ENCODE measurements at places on chromosomes 6 and 20.

GRCh38 chr6:105573138-105573537 lies 170.3 kb upstream of the PREP start:
- DNase-seq = no peak

- no peak for DNase-seq
Observed at GRCh38 chr6:85348643-85349042, 101.2 kb upstream of the NT5E start.

GRCh38 chr6:87139236-87139635 lies 16.1 kb upstream of the ZNF292 start:
- no peak for DNase-seq

- DNase-seq = no peak
Observed at GRCh38 chr20:25038591-25039015, 19.3 kb downstream of the ACSS1 start.

- DNase-seq = no peak
Observed at GRCh38 chr6:169391473-169392071, 137.9 kb upstream of the THBS2 start.

GRCh38 chr6:161200610-161201370 lies 73.1 kb downstream of the AGPAT4 start:
- no peak for DNase-seq

DNA sequence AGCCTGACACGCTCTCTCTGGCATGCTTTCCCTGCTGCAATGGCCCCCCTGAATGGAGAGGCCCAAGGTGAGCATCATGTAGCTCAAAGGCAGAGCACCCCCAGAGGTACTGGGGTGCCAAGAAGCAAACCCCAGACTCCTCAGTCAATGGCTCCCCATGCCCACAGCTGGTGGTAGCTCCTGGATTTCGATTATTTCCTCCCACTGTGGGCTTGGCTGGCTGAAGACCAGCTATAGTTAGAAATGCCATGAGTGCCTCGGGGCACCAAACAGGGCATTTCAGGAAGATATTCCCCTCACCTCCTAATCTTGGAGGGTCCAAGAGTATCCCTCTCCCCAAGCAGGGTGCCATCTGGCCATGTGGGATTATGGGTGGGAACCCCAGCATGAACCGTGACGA lies 16.8 kb downstream of the MAP1LC3A start:
- DNase-seq = no peak

- no peak for DNase-seq
Observed at GRCh38 chr6:117463762-117464665, 18.5 kb upstream of the DCBLD1 start.

- DNase-seq = no peak
Observed at GRCh38 chr6:73747289-73747688, 51.3 kb downstream of the CD109 start.

GRCh38 chr20:25242231-25242630 lies 5.7 kb upstream of the PYGB start:
- no peak for DNase-seq

- no peak for DNase-seq
Observed at GRCh38 chr20:62326559-62326958, 23.8 kb downstream of the ADRM1 start.

GRCh38 chr6:19524366-19525186 lies 312.6 kb upstream of the ID4 start:
- no peak for DNase-seq

- DNase-seq = no peak
Observed at GRCh38 chr20:64102647-64103354, 4.6 kb downstream of the NPBWR2 start.

- no peak for DNase-seq
Observed at GRCh38 chr6:45483021-45483420, 105.3 kb upstream of the SUPT3H start.

GRCh38 chr20:58886546-58886945 lies 34.0 kb downstream of the GNAS start:
- DNase-seq = no peak

- peak; percentile 46 for DNase-seq
Observed at GRCh38 chr6:100455230-100456124, 9.2 kb downstream of the SIM1 start.

DNA sequence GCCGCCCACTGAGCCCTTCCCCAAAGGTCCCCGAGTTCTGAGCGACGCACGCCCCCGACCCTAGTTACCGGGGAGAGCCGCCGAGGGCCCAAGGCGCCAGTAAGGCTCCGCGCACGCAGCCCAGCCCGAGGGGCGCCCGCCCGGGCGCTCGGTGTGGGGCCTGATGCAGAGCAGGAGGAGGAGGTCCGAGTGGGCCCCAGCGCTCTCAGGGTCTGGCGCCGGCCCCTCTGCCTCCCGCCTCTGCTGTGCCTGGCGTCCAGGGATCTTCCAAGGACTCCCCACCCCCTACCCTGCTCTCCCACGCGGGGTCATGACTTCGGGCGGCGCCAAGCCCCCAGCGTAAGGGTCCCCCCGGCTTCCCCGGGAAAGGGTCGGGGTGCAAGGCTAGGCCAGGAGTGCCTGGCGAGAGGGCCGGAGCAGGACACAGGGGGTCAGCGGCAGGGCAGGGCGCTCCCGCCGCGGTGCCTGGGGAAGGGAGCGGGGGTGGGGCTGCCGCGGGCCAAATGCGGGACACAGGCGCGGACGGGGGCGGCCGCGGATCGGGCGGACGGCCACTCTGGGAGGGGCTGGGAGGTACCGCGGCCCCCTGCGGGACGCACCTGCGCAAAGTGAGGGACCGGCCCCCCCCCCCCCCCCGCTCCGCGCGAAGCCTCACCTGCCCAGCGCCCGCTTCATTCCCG lies 637 bp downstream of the ABHD12 start:
- DNase-seq = no peak

DNA sequence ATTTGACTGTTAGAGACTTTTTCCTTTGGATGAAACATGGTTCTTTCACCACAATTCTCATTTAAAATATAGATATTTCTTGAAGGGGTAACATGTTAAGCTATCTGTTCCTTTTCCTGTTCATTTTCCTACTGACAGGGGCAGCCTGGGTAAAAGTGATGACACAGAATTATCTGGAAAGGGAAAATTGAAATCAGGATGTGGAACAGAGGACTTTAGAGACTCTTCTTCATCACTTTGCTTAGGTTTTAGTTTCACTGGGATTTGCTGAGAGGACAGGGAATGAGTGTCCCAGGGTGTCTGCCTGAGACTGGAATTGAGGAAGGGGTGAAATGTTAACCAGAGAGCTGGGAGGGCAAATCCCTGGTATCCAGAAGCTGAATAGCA lies 116.0 kb downstream of the RNF144B start:
- DNase-seq = no peak

DNA sequence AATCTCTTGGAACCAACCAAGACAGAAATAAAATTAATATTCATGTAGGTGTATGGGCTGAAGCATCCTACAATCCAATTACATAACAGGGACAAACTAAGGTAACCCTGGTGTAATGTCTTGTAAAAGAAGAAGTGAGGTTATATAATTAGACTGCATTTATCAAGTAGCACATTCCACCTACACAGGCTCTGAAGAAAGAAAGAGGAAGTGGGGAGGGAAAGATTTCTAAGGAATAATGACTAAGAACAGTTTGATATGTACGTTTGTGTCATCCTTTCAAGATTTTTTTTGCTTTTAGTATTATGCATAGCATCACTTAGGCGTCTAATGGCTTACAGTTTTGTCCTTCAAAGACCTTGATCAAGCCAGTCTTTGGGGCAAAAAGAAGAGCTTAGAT lies 139.7 kb downstream of the PLCB1 start:
- DNase-seq = no peak

GRCh38 chr6:138555421-138555988 lies 56.2 kb upstream of the NHSL1 start:
- DNase-seq = no peak

DNA sequence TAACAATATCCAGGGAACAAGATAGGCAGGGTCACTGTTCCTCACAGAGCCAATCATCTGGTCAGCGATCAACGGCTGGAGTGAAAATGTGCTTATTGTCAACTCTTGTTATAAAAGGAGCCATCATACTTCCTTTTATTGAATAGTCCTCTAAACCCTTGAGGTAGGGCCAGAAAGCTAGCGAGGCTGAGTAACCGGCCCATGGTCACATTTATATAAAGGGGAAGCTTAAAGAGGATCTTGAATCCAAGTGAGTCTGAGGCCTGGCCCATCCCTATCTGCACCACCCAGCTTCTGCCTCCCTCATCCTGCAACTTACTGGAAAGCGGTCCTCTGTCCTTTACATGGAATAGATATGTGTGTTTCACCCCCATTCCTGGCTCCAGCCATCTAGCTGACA lies 9.5 kb downstream of the PHACTR3 start:
- DNase-seq = no peak

DNA sequence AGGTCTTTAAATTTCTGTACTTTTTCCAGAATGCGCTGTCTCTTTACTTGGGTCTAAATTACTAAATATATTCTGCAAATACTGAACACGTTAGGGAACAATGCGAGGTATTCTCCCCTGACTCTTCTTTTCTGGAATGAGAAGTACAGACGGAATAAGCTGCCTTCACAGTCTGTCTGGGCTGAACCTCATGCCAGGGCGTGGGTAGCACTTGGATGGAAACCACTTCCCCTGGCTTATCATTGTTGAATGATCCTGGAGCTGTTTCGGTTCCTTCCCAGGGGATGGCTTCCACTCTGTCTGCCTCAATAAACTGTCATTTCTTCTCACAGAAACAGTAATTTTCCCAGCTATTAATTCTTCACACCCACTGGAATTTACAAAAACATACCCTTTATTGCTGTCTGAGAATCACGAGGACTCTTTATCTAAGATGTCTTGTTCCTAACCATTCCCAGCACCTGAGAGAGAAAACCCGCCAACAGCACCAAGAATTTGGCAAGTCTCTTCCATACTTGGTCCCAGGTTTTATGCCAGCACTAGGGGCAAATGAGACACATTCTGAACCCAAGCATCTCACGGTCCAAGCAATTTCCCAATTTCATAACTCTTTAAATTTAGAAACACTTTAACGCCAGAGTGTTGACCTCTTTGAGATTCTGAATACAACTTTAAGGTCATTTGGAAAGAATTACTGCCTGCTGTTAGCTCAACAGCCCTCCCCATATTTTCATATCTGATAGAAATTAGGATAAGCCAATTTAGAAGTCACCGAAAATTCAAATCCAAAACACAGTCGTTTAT lies 43.2 kb upstream of the ADGRF5 start:
- DNase-seq = no peak

DNA sequence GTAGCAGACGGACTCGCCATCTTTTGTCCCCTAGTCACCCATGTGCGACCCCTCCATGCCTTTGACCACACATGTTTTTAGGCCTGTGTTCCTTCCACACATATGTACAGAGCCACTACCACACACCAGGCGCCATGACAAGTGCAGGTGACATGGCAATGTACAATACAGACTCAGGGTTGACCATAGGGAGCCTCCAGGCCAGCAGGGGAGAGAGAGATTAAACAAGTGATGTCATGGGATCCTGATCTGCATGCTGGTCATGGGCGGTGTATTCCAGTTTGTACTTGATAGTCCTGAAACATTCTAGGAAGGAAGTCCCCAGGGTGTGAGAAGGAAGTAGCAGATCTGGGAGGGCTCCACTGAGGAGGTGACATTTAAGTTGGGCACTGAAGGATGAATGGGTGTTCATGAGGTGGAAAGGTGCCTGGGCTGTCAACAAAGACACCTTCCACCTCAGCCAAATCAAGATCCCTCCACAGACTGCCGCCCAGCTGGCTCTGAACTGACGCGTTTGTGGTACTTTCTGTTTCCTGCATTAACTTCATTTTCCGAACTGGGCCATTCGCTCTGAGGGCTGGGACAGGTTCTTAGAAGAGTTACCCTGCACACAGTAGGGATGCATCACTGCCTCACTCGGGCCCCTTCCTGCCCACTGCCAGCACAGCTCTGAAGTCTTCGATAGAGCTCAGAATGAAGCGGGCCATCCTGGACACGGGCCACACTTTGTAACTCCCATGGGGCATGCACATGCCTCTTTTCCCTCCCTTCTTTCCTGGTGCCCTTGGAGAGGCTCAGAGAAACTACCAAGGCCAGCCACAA lies 94.0 kb downstream of the NOL4L start:
- DNase-seq = no peak

DNA sequence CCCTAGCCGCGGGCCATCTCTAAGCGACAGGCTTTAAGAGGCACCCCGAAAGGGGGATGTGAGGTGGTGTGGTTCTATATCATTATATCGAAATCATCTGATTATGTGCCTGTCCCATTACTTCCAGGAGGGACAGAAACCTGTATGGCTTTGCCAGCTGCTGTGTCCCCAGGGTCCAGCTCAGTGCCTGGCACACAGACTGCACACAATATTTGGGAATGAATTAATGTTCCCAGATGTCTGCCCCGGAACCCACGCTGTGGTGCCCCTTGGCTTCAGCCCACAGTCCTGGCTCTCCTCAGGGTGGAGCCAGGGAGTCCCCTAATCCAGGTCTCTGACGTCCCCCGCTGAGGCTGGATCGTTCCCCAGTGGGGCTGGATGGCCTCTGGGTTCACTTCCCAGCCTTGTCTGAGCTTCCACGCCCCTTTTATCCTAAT lies 8.9 kb upstream of the AHCY start:
- DNase-seq = no peak

DNA sequence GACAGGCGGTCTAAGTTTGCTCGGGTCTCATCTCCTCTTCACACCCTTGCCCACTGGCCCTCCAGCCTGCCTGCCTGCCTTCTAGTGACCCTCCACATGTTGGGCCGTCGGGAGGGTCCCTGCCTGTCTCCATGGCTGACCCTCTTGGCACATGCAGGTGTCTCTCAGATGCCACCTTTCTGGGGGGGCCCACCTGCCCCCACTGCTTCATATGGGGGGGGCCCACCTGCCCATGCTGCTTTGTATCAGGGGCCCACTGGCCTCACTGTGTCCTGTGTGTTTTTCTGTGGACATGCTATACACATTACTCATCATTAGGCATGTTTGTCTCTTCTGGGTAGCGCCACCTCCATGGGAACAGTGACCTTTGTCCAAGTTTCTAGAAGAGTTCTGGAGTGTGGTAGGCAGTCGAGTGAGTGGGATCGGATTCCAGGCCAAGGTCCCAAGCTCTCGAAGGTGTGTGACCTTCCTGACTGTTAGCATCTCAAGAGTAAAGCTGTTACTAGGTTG lies 40.4 kb upstream of the KIF25 start:
- DNase-seq = no peak

DNA sequence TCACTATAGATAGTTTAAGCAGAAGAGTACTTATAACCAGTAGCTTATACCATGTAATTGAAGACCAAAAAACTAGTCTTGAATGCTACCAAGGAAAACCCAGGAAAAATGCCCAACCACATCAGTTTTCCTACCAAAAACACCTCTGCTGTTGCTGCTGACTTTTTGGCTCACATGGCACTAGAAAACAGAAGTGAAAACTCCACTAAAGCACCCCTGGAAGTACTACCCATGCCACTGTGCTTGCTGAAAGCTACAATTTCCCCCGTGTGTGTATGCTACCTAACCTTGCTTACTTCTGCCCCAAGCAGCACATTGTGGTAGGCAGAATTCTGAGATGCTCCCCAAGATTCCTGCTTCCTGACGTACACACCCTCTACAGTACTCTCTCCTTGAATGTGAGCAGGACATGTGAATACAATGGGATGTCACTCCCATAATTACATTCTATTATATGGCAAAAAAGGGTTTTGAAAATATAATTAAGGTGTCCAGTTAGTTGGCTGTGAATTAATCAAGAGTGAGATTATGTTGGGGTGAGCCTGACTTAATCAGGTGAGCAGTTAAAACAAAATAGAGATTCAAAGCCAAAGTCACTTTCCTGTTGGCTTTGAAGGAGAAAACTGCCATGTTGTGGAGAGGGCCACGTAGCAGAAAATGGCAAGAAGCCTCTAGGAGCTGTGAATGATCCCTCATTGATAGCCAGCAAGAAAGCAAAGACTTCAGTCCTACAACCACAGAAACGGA lies 209.8 kb upstream of the MARCKS start:
- DNase-seq = no peak

- peak; percentile 76 for DNase-seq
Observed at GRCh38 chr6:21586740-21587178, 6.8 kb upstream of the SOX4 start.
